ENCODE measurements at places on chromosomes 13 and 19.
A peak's percentile ranks its signal among the peaks of the same experiment; 100 is the strongest.

- peak; percentile 65 for DNase-seq
Measured at GRCh38 chr19:6654347-6655310, 15.3 kb downstream of the TNFSF14 start.

DNA sequence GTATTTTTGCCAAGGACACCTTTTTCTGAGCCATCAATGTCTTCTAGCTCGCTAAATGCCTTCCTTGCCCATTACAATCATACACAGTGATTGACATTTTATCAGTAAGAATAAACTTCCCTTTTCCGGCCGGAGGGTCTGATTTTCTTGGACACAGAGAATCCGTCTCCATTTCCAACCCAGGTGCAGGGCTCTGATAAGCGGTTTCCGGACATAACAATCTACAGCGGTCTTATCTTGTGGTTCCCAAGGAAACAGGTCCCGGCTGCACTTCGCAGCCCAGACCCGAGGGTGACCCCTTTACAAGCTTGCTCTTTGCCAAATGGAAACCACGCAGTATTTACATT lies 5.1 kb upstream of the ZNF77 start:
- DNase-seq = no peak

DNA sequence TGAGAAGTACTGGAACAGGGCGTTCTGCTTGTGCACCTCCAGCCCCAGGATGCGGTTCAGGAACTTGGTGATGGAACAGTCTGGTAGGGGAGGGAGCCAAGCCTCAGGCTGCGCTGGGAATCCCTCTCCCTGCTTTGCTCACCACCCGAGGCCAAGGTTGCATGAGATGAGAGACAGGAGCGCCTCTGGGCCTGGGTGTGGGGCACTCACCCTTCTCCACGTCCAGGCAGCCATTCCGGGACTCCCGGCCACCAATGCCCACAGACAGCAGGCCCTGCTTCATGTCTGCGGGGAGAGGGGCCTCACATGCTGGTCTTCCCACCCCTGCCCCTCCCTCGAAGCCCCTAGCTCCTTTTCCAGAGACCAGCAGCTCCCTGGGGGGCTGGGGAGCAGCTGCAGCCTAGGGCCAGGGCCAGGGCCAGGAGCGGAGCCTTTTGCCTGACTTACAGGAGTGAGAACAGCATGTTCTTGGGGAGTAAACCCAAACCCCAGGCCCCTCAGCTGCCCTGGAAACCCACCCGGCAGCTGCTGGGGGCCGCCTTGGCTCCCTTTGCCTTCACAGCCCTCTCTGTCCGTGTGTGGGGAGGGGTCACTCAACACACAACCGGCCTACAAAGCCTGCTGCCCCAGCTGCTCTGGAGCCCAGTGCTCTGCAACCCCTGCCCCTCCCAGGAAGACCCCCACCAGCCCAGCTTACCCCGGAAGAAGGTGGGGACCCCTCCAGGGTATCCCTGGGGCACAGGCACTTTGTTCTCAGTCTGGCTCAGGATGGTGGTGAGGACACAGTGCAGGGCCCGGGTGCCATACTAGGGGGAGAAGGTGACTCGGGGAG lies 7.2 kb downstream of the GPX4 start:
- no peak for DNase-seq

- DNase-seq = peak; percentile 91
Measured at GRCh38 chr19:48933382-48933932, at the start of gene DHDH. Gene DHDH, plus strand, starts transcription at chr19:48933699. Its CDS starts 23 bp downstream, at chr19:48933722.

- DNase-seq = no peak
Measured at GRCh38 chr13:77460195-77460594, 75.3 kb upstream of the SCEL start.

GRCh38 chr19:46536391-46536790 lies 40.7 kb upstream of the PNMA8B start:
- DNase-seq = no peak

- DNase-seq = no peak
Measured at GRCh38 chr13:94389604-94390351, 89.7 kb downstream of the DCT start.

- DNase-seq = no peak
Measured at GRCh38 chr13:98401934-98402333, 175.0 kb downstream of the STK24 start.

DNA sequence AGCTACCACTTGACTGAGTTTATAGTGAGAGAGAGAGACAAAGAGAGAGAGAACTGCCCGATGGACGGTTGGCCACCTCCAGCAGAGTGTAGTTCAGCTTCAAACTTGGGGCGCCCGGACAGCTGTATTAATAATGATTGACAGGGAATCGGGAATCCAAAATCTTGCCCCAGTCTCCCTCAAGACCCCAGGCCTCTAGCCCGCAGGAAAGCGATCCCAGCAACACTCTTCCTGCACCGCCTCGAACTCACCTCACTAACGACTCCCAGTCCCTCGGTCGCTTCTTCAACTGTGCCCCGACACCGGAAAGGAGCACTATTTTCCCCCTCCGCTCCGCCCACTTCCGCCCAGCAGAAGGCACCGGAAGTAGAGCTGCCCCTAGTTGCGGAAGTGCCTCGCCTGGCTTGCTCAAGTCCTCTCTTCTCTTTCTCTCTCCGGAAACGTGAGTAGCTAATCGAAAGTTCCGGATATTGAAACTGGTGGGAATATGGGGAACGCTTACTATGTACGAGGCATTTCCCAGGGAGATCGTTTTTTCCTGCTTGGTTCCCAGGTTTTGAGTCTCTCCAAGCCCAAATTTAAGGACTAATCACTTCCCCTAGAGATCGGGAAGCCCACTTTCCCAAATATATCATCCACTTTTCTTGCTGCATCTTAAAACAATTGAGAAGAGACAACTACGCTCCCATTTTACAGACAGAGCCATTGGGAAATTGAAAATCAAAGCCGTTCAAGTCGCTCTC lies at the start of gene NOSIP:
TSS of gene NOSIP (minus strand) at position 293 of the 743 bp plus-strand sequence. CDS start 19,865 bp downstream, outside the sequence.
- peak; percentile 98 for DNase-seq

- DNase-seq = no peak
Measured at GRCh38 chr13:24215126-24215525, 54.6 kb downstream of the SPATA13 start.

GRCh38 chr19:10245189-10245939 lies 6.7 kb upstream of the MRPL4 start:
- no peak for DNase-seq

GRCh38 chr19:15197275-15197941 lies 3.4 kb downstream of the NOTCH3 start:
- DNase-seq = no peak

GRCh38 chr19:17775245-17775927 lies 19.6 kb upstream of the B3GNT3 start:
- DNase-seq = peak; percentile 46

Measured in CD4-positive, alpha-beta T cell treated with Interleukin-2 at 100 ng/mL for 4 hours (primary cell).